Suppressor macrophage treated with lipopolysaccharide for 1 hour (primary cell): ENCODE measurements at places on chromosomes 1 and 21.

GRCh38 chr1:212062832-212063438 is 27.4 kb downstream of the DTL start:
- peak; percentile 75 for DNase-seq

- no peak for DNase-seq
Observed at GRCh38 chr1:53811414-53811851, 26.7 kb downstream of the NDC1 start.

DNA sequence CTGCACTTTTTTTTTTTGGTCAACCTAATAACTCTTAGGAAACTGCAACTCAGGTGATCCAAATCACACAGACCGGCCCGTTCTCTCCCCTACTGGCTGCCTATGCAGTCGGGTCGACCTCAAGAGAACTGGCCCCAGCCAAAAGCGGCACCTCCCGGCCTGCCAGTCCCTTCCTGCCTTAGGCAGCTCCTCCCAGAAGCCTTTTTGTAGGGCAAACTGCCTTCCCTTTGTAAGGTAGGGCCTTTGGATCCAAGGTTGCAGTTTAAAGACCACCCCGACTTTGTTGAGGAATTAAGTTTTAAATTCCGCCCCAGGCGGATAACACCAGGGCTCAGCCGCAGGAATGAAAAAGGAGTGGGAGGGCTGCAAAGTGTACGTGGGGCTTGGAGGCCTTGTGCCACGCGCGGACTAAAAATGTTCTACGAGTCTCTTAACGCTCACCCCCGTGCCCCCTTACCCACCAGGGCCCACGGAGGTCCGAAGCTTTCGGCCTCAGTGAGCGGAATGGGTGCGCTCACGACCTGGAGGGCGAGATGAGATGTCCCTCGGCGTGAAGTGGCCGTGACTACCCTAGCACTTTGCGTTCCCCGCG is 642 bp upstream of the ST3GAL3 start:
- DNase-seq = no peak

GRCh38 chr1:17031436-17031835 is 19.7 kb upstream of the ATP13A2 start:
- DNase-seq = no peak

GRCh38 chr1:43253173-43253572 is 16.6 kb upstream of the TMEM125 start:
- DNase-seq = no peak

DNA sequence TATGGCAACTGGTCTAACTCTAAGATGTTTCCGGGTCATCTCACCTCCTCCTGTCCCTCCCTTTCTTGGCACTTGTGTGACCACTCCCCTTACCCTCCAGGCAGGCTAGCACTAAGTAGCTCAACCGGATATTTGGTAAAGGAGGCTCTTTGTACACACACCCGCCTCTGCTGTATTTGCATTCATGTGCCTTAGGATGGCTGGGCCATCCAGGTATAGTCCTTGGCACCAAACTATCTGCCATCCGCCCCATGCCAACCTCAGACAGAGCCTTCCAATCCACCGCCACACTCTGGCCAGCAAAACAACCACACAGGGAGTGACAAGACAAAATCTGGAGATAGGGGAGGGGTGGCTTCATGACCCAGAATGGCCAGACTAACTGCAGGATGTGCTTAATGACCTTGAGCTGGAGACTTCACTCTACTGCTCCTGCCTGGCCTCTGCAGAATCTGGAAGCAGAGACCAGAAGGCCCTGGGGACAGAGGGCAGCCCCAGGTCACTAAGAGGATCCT is 59.5 kb downstream of the CDK18 start:
- DNase-seq = no peak

DNA sequence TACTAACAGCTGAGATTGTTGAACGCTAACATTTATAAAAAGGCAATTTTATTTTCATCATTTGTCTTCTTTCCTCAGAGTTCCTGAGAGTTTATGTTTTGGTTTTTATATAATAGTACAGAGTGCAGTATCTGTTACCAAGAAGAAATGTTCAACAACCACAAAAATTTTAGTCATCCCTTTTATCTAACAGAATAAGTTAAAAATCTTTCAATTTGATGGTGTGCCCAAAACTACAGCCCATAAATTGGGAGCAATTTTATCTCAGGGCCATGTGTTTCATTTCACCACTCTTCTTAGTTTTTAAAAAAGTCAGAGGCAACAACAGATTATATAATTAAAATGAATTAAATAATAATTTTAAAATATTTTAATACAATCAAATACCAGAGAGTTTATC is 37.1 kb downstream of the NEXN start:
- no peak for DNase-seq

DNA sequence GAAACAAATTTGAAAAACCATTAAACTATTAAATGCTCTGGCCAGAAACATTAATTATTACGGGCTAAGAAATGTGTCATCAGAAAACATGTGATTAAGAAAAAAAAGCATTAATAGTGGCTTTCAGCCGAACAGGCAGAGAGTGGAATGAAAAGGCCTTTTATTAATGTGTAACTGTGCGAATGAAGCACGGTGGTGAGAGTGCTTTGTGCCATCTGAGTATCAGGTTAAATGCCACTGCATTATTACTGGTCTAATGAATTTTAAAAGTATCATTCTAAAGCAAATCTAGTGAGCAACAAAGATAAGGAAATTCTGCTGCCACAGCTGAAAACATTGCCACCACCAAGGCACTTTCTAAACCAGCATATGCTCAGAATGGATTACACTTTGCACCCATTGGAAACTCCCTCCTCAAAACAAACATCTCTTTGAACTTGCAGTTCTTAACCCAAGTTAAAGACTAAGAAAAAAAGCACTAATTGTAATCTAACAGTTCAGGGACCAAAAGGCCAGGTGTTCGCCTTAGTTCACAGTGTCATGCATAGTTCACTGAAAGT is 30.0 kb upstream of the SSX2IP start:
- no peak for DNase-seq
